Activated CD4-positive, alpha-beta T cell treated with anti-CD3 and anti-CD28 coated beads, Interleukin-10, Interleukin-2, amounts not matched to agents 100 ng/mL and 50 ng/mL, durations not matched to agents 16 hours and 8 hours (primary cell): ENCODE measurements at places on chromosomes 7 and 10.

DNA sequence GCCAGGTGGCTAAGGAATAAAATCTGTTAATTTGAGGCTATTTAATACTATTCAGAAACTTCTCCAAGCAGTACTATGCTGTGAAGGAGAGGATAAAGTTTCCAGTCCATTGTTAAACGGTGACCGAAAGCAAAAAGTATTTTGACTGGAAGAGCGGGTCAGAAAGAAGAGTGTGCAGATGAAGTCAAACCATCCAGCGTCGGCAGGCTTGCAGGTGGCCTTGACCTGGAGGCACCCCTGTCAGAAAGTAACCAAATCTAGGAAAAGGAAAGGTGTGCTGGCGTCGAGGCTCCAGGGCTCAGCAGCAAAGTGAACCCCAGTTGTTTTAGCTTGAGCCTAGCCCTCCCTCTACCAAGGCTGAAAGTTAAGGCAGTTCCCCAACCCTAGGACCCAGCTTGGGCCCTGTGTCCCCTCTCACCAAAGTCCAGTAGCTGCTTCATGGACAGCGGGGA is 544 bp downstream of the PDK4 start:
- no peak for DNase-seq

- no peak for DNase-seq
Measured at GRCh38 chr10:71990706-71991269, 26.6 kb downstream of the CHST3 start.

GRCh38 chr7:158976468-158976848 is 120.1 kb downstream of the DYNC2I1 start:
- DNase-seq, result no peak

- DNase-seq, result no peak
Measured at GRCh38 chr10:1057106-1057657, 997 bp downstream of the WDR37 start.

DNA sequence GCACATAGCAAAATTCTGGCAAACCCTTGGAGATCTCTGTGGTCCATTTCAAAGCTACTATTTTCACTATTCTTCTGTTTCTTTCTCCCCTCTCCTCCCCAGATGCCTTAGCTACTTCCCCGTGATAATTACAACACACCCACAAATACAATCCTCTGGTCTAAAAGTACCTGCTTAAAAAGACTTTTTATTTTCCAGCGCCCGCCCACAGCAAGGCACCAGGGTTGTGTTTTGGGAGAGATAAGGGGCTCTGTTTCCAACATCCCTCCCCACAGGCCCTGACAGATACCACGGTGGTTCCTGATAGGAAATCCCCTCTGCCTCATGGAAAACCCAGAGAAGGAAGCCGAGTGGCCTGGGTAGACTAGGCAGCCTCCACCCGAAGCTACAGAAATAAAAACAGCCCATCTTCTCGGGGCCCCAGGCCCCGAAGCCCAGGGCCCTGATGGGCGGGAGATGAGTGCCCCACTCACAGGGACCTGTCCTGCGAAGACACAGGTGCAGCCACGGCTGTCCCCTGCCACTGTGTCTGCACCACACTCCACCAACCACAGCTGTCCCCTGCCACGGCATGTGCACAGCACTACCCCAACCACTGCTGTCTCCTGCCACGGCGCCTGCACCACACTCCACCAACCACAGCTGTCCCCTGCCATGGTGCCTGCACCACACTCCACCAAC is 19.7 kb downstream of the CALML5 start:
- no peak for DNase-seq

DNA sequence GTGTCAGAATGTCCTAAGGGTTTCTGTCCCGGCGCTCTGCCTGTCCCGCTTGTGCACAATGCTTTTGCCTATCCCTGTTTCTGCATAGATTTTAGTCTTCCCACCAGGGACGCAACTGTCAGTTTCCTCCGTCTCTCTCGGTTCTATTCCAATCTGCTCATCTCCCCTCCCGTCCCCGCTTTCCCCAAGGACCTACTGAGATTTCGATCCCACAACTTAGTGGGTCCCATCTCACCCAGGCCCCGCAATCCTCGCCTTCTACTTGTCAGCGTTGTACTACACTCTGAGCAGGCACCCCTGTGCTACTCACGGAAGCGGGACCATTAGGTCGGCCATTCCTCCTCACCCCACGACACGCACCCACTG is 519 bp upstream of the ZNF655 start:
- DNase-seq, result peak; percentile 5

- DNase-seq, result peak; percentile 31
Measured at GRCh38 chr7:17142831-17143541, 155.5 kb upstream of the AHR start.

GRCh38 chr10:76583711-76584161 is 1053.9 kb downstream of the KCNMA1 start:
- DNase-seq, result no peak

GRCh38 chr10:129812398-129812797 is 151.7 kb downstream of the EBF3 start:
- no peak for DNase-seq

- no peak for DNase-seq
Measured at GRCh38 chr10:49037187-49037586, 78.1 kb downstream of the VSTM4 start.

DNA sequence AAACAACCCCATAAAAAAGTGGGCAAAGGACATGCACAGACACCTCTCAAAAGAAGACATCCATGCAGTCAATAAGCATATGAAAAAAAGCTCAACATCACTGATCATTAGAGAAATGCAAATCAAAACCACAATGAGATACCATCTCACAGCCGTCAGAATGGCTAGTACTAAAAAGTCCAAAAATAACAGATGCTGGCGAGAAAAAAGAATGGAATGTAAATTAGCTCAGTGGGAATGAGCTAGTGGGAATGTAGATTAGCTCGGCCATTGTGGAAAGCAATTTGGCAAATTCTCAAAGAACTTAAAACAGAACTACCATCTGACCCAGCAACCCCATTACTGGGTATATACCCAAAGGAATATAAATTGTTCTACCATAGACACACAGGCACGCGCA is 287.0 kb downstream of the WDR37 start:
- DNase-seq, result no peak

DNA sequence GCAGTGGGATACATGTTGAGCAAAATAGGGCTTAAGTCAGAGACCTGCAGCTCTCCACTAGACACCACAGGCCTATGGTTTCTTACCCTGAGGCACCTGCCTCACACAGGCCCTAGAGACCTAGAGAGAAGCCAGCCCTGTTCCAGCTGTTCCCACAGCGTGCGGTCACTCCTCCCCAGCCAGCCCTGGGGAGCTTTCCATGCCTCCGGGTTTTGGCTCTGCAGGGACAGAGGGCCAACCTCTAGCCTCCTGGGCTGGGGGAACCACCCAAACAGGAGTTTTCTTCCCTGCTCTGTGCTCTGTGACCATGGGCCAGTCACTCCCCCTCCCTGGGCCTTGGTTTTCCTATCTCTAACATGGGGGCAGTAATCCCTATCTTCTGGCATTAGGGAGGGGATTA is 33.0 kb downstream of the SH2B2 start:
- no peak for DNase-seq

DNA sequence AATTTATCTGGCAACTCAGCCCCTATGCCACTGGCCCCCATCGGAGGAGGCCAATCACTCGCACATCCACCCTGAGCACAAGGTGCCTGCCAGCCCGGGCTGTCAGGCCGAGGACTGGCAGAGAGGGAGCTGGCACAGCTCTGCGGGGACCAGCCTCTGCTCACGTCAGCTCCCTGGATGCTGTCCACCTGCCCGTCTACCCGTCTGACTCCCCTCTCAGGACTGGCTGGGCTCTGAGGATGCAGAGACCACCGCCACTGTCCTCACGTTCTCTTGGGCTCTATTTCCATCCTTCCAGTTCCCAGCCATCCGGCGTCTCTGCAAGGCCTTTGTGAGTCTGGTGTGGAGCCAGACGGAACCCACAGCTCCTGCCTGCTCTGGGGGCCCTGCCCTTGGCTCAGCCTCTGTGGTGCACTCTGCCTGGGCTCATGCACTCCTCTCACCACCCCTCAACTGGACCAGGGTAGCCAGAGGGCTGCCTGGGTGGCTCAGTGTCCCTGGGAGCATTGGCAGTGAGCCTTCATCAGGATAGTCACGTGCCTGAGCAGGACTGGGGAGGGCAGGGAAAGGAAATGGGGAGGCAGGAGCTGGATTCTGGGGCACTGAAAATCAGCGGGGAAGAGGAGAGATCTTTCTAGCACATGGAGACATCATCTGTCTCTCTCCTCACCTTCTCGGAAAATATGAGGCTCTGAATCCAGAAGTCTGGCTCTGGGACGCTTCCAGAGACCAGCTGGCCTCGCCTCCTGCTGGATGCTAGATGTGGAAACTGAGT is 38.0 kb upstream of the PCBD1 start:
- no peak for DNase-seq

DNA sequence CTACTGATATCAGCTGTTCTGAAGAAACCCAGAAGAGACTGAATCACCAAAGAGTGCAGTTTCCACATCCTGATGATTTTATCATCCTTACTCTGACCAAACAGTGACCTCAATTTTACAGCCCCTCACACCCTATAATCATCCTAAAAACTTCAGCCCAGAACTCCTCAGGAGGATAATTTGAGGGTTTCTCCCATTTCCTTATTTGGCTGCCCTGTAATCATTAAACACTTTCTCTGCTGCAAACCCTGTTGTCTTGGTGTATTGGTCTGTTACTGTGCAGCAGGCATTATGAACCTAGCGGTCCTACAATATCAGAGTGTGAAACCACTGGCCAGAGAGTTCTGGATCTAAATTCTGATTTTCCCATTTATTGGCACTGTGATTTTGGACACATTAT is 141.7 kb downstream of the PCLO start:
- no peak for DNase-seq

DNA sequence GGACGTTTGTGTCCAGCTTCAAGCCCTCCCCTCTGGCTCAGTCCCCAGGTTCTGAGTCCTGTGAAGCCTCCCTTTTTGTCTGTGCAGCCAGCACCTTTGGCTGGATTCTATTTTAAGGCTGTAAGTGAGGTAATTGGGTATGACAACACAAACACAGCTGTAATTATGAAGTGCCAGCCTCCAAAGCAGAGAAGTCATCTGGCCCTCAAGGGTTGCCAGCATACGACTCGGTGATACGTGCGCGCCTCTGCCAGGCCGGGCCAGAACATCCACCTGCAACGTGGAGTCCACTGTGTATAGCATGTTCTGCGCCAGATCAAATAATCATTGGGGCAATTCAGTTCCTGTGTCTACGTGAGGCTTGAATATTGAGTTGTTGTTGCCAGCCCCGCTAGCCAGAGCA is 6.7 kb upstream of the FAM180A start:
- DNase-seq, result no peak

- no peak for DNase-seq
Measured at GRCh38 chr7:155258226-155258560, 39.5 kb upstream of the INSIG1 start.

- no peak for DNase-seq
Measured at GRCh38 chr7:94195201-94195600, 191.0 kb upstream of the BET1 start.

DNA sequence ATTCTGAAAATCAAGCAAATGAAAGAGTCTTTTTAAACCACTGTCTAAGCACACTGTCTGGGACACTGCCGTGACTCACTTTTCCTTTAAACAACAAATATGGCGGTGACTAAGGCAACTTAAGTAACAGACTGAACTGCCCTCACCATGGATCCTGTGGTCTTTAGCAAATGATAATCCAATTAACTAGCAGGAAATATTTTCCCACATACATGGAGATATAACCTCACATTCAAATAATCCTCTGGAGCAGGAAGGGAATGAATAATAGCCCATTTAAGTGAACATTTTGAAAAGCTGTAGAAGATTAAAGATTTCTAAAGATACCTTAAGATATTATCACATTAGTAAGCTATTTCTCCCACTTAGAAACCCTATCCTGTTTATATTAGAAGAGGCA is 40.3 kb upstream of the LRRC17 start:
- no peak for DNase-seq

DNA sequence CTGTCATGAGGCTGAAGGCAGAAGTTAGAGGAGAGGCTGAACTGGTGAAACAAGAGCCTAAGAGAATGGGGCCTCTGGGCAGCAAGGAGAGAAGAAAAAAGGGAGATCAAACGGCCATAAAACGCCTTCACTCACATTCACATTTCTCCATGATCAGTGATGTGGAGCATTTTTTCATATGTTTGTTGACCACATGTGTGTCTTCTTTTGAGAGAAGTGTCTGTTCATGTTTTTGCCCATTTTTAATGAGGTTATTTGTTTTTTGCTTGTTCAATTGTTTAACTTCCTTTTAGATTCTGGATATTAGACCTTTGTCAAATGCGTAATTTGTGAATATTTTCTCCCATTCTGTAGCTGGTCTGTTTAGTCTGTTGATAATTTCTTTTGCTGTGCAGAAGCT is 155.0 kb downstream of the TMEM26 start:
- DNase-seq, result no peak

DNA sequence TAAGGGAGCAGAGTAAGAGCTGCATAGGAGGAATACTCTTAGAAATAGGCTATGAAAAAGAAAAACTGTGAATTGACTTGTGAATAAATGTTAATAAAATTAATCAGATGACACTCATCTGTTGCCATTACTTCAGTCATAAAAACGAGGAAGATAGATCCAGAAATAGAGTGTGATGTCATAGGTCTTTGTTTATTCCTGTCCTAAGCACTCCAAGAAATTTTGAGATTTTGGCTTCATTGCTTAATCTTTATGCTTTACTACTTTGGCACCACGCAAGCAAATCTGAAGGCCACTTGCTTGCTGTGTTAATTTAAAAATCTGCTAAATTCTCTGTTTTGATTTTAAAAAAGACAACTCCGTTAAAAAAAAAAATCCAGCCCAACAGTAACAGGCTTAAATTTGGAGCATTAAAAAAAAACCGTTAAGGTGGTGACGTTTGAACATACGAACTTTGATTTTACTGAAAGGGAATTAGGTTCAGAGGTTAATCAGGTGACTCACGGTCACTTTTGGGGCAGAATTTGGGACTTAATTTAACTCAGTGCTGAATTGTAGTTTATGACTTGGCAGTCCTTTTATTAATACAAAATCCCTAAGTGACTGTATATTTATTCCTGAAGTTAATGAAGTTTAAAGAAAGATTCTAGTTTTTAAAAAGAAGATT is 3.4 kb downstream of the IFRD1 start:
- DNase-seq, result no peak
